ENCODE measurements at places on chromosomes 5 and 9.

- no peak for DNase-seq
Observed at GRCh38 chr5:158820891-158821290, 278.8 kb downstream of the EBF1 start.

DNA sequence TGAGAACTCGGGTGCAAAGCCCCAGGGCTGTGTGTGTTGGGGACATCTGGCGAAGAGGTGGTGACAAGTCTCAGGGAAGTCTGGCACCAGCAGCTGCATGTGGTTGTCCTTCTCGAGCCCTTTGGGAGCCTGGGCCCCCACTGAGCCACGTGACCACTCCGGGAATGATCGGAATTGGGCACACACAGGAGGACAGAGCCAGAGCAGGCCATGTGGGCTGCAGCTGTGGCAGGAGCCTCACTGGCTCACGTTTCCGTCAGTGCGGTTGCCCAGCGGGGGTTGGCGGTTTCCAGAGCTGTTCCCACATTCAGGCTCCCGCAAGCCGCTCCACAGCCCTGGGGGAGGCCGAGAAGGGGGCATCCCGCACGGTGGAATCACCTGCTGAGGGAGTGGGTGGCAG, 6.8 kb upstream of the CEL start:
- no peak for DNase-seq

GRCh38 chr9:76032797-76033373, 142.4 kb downstream of the PCSK5 start:
- DNase-seq, result no peak

DNA sequence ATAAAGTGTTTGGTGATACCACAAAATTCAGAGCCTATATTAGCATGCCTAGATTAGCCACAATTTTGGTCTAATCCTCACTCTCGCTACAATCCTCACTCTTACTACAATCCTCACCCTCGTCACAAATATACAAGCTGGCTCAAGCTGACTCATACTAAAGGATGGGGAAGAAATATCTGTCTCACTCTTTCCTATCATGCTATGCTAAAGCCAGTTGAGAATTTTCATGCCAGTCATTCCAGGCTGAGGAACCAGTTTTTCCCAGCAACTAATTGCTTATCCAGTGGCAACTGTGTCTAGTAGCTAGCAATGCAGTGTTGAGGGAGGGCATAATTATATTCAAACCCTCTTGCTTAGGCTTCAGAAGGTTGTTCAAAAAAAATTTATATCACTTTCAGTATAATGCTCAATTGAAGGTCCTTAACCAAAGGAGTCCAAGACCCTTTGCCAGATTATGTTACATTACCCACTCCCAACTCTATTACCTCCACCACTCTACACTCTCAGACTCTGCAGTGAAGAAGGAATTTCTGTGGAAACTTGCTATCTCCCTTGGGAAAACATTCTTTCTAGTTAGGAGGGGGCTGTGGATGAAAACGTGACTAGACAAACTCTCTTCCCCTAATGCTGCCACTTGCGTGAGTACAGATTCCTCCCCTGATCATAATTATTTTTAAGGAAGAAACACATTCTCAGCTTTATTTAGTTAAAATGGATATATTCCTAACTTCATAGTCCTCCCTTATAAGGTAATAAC, 810.3 kb upstream of the ACO1 start:
- DNase-seq, result no peak

GRCh38 chr9:119092125-119092524, 277.1 kb downstream of the BRINP1 start:
- no peak for DNase-seq

DNA sequence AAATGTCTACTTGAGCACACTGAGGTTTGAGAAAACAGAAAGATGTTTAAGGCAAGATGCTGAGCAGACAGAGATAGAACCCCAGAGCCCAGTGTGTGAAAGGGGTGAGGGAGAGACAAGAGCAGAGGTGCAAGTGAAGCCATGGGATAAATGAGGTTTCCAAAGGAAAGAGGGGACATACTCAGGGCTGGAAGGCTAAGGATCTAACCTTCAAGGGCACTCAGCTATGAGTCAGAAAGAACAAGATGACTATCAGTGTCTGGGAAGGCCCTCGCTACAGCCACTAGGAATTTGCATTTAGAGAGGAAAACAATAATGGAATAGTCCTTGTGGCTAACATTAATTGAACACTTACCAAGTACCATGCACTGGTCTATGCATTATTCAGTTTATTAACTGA, 113.7 kb downstream of the HTR4 start:
- no peak for DNase-seq

DNA sequence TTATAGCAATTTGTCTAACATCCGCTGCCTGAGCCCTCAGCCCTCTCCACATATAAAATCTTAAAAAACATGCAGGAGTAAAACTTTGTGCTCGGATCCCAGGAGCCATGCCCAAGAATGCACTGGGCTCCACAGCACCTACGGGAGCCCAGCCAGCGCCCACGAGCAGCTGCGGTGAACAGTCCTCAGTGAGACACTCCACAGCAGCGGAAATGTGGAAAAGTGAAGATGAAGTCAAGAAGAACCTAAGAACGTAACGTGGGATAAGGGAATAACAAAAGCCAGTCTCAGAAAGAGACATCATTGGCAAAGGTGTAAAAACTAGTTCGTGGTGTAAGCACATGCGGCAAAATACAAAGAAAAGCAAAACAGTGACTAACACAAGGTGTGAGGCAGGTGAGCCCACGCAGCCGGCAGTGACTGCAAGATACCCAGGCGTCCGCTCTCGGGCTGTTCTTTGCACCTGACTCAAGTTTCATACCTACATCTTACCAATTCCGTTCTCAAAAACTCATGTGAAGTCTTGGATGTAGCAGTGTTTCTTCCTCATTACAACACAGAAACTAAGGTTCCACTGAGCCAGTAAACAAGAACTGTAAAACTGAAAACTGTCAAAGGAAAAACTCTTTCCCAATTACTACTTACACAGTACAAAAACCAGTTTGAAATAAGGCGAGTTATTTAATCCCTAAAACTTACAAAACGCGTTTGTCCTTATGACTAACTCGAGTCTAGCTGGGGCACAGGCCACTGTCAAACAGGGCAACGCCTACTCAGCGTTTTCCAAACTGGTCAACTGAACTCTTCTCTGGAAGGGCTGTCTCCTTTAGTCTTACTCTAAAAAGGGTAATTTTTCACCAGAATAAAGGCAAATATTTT, 1.7 kb downstream of the CAMSAP1 start:
- no peak for DNase-seq

DNA sequence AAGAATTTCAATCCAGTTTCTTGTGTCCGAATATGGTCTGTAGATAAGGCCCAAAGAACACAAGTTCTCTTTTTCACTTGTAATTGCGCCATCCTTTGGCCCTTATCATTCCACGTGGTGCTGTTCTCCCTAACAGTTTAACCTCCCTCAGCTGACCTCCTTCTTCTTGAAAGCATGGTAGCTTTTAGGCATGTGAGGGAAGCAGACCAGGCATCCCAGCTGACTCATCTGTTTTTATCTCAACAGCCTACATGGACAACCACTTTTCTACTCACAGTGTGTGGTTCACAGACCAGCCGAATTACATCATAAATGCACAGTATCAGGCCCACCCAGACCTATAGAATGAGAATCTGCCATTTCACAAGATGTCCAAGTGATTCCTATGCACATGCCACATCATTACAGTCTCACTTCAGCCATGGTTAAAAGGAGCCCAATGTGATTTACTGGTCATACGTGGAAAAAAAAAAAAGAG, 26.9 kb upstream of the PLIN2 start:
- DNase-seq, result no peak

DNA sequence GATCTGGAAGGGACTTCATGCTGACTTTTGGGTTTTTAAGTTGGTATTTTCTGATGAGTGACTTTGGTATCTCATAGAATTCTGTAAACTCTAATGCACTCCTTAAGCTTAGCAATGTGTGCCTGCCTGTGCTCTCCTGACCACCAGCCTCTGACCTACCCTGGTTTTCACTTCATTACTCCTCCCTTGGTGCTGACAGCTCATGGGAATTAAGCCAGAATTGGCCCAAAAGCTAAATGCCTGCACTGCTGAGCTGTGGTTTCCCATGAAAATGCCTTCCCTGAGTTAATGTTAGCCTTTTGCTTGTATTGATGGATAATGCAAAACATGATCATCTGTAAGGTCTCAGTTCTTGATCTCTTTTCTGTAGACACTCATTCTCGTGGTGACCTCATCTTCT, 308.0 kb downstream of the DOCK8 start:
- DNase-seq, result no peak

- DNase-seq, result no peak
Observed at GRCh38 chr9:114570742-114571141, 16.8 kb upstream of the ATP6V1G1 start.

DNA sequence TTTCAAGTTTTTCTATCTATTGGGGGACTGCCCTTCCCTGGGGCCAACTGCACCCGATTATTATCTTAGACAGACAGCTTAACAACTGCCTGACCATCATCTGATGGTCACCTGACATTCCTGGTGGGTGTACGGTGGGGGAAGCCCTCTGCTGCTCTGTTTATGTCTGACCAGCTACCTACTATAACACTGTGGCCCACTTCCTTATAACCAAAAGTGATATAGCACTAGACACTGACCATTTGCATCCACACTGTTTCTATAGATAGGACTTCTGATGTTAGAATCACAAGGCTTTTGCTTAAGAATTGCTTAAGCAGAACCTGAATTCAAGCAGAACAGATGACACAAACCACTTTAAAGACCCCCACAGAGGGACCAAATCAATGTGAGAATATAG, 110.5 kb upstream of the RAI14 start:
- DNase-seq, result no peak

- DNase-seq, result peak; percentile 63
Observed at GRCh38 chr5:125198270-125198974, 452.0 kb upstream of the ZNF608 start.

- no peak for DNase-seq
Observed at GRCh38 chr5:119398727-119399466, 43.1 kb downstream of the TNFAIP8 start.

DNA sequence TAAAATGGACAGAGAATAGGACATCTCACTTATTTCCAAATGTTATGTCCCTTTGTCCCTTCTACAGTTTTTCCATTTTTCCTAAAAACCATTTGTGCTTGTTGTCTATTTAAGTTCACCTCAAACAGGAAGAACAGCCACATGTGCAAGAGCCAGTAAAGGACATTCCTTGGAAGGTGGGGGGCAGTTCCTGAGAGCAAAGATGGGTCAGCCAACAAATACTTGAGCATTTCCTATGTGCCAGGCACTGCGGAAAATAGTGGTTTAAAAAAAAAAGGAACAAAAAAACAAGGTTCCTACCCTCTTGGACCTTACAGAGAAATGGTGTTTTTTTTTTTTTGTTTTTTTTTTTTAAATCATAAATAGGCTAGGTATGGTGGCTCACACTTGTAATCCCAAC, 26.8 kb downstream of the ANP32B start:
- DNase-seq, result no peak

DNA sequence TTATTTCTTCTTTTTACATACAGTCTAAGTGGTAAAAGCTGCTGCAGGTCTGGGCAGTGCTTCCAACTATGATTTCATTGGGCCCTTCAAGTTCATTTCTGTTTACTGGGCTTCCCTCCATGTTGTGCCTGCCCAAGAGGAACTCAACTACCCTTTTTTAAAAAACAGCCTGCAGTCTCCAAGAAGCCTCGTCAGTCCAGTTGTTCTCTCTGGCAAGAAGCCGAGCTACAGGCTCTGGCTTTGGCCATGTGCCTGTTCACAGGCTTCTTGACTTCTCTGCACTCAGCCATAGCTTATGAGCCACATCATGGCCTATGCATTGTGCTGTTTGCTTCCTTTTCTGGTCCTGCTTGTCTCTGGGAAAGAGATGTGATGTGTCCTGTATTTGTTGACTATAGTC, 119.7 kb upstream of the PJA2 start:
- no peak for DNase-seq

DNA sequence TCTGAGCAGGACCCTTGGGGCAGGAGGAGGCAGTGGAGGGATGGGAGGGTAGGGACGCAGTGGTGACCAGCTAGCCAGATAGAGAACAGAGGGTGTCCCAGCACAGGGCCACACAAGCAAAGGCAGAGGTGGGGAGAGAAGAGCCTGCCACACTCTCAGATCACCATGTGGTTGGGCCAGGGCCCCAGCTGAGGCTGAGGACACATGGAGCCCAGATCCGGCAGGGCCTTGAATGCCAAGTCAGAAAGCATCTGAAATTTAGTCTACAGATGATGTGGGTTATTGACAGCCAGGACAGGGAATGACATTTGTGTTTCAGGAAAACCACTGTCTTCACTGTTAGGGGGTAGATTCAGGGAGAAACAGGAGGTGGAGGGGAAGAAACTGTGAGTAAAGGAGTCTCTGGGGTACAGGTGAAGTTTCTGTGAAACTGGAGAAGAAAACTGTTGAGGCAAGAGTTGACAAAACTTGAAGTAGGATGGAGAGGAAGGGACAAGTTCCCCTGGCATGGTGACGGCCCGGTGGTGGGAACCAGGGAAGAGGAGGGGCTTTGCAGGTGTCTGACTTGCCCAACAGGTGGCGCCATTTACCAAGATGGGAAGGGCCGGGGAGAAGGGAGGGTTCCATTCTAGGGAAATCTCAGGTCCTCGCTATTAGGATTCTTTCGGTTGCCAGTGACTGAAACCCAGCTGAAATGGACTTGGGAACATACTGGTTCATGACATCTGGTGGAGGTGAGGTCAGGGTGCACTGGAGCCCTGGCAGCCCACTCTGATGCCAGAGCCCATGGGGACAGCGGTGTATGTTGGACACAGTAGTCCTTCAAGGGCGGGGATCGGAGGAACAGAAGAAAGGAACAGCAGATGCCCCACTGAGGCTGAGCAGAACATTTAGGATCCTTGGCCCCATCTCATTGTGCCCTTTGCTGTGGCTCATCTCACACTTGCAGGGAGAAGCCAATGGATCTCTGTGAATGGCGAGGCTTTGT, 100.1 kb downstream of the KCNIP1 start:
- no peak for DNase-seq

- DNase-seq, result peak; percentile 3
Observed at GRCh38 chr5:66596636-66597182, 516 bp downstream of the MAST4 start.

DNA sequence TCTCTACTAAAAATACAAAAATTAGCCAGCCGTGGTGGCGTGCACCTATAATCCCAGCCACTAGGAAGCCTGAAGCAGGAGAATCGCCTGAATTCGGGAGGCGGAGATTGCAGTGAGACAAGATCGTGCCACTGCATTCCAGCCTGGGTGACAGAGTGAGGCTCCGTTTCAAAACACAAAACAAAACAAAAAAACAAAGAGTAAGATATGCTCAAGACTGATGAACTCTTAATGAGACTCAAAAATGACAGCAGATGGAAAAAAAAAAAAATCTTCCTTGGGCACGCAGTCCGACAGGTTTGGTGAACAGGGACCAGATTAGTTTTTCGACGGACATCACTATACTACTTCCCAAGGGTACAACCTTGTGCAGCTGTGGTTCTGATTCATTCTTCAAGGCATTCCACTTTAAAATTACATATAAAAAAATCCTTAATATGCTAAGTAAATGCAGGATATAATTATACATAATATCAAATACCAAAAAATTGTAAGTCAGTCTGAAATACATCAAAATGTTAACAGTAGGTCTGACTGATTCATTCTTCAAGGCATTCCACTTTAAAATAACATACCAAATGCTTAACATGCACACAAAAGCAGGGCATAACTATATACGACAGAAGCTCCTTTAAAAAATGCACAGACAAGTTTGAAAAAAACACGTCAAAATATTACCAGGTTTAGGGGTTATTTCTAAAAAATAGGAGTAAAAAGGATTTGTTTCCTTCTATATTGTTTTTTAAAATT, 12.3 kb downstream of the PSIP1 start:
- no peak for DNase-seq

GRCh38 chr5:65125591-65126541, 355.9 kb downstream of the ADAMTS6 start:
- DNase-seq, result no peak

All from NCI-H510A (cell line).